ENCODE measurements at places on chromosomes 7 and 10.
A peak's percentile ranks its signal among the peaks of the same experiment; 100 is the strongest.

GRCh38 chr10:61785473-61786105, 115.9 kb upstream of the ARID5B start:
- DNase-seq: no peak

- DNase-seq: no peak
Observed at GRCh38 chr7:57819491-57819981, 369.6 kb downstream of the ZNF716 start.

DNA sequence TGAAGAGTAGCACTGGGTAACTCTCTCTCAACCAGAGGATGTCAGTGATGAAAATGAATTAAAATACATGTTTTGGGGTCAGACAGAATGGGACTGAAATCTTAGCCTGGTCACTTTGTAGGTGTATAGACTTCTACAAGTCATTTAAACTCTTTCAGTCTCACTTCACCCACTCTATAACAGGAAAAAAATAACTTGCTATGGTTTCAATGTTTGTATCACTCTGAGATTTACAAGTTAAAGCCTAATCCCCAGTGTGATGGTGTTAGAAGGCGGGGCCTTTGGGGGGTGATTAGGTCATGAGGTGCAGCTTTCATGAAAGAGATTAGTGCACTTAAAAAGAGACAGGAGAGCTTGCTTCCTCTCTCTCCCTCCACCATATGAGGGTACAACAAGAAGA, 134.8 kb downstream of the INHBA start:
- DNase-seq: no peak

DNA sequence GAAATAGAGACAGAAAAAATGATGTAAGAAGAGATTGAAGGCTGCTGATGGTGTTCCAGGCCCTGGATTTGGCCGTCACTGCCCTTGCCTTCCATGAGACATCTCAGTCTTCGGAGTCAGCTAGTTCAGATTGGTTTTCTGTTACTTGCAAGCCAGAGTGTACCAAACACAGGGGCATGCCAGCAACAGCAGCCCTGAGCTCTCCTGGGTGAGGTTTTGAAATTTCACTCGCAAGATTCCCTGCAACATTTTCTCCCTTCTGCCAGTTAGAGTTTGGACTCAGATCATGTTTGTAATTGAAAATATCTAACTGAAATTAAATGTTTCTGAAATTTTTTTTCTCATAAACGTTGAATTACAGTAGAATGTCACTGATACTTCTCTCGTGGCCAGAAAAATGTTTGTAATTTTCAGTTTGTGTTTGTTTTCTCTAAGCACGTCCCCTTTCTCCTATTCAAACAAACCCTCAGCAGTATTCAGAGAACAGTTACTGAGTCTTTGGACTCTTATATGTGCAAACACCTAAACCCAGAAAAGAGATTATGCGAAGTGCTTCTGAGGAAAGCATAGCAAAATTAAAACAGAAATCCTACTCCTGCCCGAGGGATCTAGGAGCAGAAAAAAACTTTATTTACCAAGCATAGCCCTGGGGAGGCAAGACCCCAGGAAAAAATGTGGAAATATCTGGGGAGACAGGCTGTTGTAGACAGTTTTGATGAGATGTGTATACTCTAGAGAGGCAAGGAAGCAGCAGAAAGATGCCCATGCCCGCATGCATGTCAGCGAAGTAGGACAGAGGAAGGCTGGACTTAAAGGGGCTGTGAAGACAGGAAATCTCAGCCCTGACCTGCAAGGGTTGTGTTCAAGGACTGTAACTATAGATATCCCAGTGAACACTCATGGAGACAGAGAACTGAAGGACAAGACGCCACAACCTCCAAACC, 43.0 kb upstream of the NAMPT start:
- no peak for DNase-seq

DNA sequence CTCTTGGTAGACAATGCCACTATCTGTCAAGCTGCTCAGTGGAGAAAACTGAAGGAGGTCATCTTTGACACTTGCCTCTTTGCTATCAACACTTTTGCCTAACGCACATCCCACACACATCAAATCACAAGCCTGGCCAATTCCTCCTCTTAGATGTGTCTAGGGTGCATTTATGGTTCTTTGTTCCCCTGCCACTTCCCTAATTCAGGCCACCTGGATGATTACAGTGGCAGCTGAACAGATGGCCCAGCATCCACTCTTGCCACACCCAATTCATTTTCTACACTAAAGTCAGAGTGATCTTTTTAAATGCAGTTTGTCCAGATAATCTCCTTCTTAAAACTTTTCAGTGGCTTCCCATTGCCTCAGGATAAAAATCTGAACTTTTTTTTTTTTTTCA, 58.6 kb downstream of the LAMB4 start:
- DNase-seq: no peak

- DNase-seq: peak; percentile 37
Observed at GRCh38 chr10:95560278-95561176, 644 bp downstream of the SORBS1 start.

Data from NAMALWA (cell line).